ENCODE measurements at places on chromosomes 7 and 10.

- no peak for DNase-seq
Observed at GRCh38 chr10:119103241-119103902, 541 bp upstream of the DENND10 start.

DNA sequence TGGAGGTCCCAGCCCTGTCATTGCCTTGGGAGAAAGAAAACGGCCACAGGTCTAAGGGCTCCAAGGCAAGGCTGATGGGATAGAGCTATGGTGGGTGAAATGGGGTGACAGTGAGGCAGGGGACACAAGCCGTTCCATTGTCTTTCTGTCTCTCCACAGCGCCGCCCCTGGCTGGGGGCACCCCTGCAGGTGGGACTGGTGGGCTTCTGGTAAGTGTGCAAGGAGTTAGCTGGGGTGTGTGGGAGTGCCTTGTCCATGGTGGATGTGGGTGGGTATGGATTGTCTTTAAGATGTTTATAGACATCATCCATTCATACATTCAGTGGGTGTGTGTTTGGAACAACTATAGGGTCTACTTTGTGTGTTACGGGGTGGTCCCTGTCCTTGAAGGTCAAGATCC lies 7.5 kb downstream of the SFXN3 start:
- no peak for DNase-seq

GRCh38 chr10:35447693-35448407 lies 111.5 kb downstream of the CCNY start:
- DNase-seq = no peak

- DNase-seq = peak; percentile 75
Observed at GRCh38 chr7:151008511-151009323, 15.6 kb downstream of the ATG9B start.

GRCh38 chr7:106015381-106016218 lies 52.5 kb downstream of the CDHR3 start:
- DNase-seq = no peak

- no peak for DNase-seq
Observed at GRCh38 chr10:114079421-114079820, 35.8 kb downstream of the ADRB1 start.

DNA sequence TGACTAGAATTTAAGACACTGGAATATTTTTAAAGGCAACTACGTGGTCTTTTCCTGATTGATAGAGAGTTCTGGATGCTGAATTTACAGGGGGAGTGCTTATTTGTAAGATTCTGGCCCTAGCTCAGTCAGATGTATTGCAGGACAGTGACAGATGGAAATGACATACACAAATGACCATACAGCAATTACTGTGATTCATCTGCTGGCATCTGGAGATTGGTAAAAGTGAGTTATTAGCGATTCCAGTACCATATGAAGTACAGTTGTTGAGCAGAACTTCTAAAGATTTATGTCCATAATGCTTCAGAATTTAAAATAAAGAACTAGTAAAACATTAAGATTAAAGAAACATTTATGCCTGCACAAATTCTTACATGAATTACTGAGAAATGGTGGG lies 243.2 kb downstream of the CRPPA start:
- no peak for DNase-seq

DNA sequence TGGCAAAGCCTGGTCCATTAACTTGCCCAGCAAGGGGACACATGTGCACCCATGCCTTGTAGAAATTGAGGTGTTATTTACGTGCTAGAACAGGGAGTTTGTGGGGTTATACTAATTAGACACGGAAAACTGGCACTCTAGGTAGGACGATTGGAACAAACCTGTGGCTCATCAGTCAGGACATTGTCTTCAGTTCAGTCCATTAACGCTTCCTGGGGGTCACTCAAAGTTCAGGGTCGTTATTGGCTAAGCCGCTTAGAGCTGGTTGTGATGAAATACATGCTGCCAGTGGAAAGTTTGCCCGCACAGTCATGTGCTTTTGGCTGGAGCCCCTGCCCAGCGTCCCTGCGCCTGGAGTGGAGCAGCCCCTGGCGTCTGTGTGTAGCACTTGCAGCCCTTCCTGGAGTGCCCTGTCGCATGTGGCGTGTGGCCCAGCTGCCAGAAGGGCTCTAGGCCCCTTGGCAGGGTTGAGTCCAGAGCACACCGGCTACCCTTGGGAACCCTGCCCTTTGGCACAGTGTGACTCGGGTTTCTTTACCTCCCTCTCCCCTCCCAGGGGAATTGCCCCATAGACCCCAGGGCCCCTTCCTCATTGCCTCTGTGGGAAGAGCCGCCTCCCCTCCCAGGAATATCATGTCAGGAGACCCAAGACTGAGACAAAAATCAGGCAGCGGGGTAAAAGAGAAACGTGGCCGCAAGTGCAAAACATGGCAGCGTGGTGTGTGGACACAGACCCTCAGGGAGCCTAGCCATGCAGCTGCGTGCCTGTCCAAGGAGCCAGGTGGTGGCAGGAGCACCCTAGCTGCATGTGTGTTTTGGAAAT lies 9.8 kb downstream of the ZNF775 start:
- DNase-seq = no peak

- no peak for DNase-seq
Observed at GRCh38 chr10:108436096-108436495, 1271.6 kb upstream of the SORCS1 start.

DNA sequence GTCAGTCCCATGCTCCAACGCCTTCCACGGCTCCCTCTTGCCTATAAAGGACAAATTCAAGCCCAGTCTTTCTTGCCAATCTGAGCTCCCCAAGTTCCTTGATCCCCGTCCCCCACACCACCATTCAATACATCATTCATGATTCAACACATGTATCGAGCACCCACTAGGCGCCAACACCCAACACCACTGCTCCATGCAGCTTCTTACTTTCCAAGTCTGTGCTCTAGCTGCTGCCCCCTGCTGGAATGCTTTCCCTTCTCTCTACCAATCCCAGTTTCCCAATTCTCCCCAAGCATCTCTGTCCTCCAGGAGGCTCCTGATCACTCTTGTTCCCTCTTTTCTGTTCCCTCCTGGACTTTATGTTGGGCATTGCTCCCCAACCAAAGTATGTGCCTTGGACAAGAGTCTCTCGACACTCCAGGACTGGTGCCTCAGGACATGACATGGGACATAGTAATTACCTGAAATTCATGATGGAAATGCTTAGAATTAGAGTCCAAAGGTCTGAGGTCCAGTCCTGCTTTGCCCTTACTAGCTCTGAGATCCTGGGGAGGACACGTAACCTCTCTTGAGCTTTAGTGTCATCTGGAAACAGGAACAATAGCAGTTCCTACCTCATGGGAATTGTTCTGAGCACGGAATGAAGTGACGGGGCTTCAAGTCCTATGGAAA lies 172.7 kb downstream of the NEURL1 start:
- DNase-seq = no peak

Data from stimulated activated CD8-positive, alpha-beta memory T cell treated with anti-CD3 and anti-CD28 coated beads, Interleukin-7, amount 100 ng/mL, for 48 hours (primary cell).